ENCODE measurements at places on chromosomes 11 and 22.

- no peak for DNase-seq
Observed at GRCh38 chr11:92797874-92798273, 171.6 kb upstream of the MTNR1B start.

DNA sequence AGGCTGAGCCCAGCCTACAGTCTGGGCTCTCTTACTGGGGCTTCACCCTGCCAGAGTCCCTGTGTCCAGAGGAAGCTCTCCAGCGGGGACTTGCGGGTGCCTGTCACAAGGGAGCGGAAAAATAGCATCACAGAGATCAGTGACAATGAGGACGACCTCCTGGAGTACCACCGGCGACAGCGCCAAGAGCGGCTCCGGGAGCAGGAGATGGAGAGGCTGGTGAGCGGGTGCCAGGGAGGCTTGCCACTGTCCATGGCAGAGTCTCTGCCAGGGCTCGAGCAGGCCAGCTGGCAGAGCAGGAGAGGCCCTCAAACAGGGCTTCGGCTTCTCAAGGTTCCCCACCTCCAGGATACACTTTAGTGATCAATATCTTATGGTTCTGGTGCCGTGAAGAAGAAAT, 21.0 kb downstream of the PHLDB1 start:
- DNase-seq: no peak

- DNase-seq: no peak
Observed at GRCh38 chr11:95132956-95133355, 43.3 kb downstream of the ENDOD1 start.

- DNase-seq: no peak
Observed at GRCh38 chr11:74676596-74676995, 54.6 kb downstream of the CHRDL2 start.

DNA sequence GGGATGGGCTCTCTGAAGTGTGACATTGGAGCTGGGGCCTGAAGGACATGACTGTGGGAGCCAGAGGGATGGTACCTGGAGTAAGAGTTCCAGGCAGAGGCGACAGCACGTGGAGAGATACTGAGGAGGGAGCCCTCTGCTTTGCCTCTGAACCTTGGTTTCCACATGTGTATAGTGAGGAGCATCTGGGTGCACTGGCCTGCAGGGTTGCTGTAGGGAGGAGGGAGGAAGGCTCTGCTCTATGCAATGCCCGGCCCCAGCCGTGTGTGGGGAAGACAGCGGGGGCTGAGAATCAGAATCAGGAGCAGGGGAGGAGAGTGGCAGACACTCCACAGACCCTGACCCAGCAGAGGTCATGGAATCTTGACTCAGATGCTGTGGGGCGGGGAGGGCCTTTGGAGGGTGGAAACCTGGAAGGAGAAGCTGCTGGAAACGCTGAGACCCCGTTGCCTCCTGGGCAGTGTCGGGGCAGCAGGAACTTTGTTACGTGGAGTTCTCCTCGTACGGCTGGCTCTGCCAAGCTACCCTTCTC, 4.0 kb downstream of the SCYL1 start:
- DNase-seq: no peak
